ENCODE measurements at places on chromosomes 11 and 22.

GRCh38 chr11:112037527-112037926, 12.3 kb downstream of the DLAT start:
- DNase-seq: no peak

DNA sequence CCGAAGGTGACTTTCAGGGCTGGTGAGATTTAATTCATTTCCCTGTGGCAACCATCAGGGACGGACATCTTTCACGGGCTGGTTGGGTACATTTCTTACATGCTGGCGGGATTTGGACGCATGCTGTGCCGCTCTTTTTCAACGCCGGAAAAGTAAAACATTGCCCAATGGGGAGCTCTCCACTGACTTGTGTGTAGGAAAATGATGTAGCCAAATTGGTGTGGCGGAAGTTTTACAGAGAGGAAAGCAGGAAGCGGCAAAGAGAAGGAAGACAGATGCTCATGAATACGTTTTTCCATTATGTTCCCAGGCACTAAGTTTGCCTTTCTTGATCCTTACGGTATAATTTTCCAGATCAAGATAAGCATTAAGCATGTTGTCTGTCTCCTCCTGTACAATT, 375.8 kb downstream of the NTM start:
- DNase-seq: no peak

DNA sequence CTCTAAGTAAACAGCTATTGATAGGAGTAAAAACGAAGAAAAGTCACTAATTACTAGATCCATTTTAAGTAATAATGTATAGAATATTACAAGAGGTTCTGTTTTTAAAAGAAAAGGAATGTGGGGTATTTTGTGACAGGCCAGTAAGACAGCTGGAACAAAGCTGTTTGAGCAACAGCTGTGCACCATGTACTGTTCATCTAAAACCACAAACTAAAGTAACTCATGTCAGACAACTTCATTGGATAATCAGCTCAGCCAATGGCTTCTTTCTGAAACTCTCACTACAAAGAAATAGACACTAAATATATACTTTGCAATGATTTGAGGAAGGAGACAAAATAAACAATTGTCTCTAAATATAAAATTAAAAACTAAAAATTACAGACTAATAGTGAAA, 16.1 kb downstream of the RRAS2 start:
- no peak for DNase-seq

DNA sequence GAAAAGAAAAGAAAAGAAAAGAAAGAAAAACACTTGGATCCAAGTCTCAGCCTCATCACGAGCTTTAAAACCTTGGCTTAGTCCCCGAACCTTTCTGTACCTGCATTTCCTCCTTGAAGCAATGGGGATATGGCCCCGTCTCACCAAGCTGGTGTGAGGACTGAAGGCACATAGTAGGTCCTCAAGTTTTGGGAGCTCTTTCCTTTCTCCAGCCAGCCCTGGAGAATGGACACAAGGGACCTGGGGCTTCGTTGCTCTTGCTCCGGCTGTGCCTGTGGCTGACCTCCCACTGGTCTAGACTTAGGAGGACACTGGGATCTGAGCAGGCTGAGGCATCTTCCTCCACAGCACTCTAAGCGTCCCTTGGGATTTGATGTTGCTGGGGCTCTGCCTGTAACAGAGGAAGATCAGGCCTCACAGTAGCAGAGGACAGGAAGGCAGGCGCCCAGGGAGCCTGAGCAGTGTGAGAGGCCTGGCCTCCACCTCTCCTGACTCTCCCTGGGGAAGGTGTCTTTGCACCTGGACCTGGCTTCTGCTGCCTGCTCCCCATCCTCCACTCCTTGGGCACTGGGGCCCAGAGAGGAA, 32.8 kb downstream of the KCNC1 start:
- no peak for DNase-seq

DNA sequence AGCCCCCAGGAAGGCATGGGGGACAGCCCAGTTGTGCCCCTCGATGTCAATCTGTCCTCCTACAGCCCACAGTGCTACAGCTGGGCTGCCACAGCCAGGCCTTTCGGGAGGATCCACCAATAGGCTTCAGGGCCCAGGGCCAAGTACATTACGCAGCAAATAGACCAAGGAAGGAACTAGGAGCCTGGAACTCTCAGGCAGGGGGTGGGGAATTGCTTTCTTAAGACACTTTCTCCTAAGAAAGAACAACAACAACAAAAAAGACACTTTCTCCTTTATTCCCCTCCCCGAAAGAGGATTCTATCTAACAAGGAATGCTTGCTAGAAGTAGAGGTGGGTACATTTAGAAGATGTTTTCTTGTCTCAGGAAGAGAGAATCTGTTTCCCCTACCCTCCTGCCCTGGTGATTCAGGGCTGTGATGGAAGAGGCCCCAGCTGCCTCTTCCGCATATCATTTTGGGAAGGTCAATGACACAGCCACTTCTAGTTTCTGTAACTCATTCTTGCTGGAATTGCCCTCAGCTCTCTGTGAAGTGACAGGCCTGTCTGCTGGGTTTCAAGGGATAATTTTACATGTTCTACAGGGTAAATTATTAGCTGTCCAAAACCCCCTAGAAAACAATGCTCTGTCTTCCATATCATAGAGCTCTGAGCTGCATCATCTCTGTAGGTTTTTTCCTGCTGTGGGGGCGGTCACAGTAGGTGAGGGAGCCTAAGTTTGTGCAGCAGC, 6.0 kb upstream of the MALAT1 start:
- DNase-seq: no peak

DNA sequence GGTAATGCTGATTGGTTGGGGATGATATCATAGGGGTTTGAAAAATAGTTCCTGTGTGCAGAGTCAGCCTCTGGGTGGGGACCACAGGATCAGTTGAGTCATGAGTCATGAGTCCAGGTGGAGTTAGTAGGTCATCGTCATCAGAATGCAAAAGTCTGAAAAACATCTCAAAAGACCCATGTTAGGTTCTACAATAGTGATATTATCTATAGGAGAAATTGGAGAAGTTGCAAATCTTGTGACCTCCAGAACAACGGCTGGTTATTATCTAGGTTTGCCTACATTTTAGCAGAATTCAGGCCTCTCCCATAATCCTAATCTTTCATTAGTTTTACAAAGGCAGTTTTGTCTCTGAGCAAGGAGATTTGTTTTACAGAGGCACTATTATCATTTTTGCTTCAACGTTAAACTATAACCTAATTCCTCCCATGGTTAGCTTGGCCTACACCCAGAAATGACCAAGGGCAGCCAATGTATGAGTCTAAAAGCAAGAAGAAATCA, 38.9 kb downstream of the MS4A2 start:
- no peak for DNase-seq

- no peak for DNase-seq
Measured at GRCh38 chr11:90134478-90135003, at the start of gene NAALAD2. Gene NAALAD2 (plus strand): TSS chr11:90134663. CDS start chr11:90134759, 96 bp downstream.

DNA sequence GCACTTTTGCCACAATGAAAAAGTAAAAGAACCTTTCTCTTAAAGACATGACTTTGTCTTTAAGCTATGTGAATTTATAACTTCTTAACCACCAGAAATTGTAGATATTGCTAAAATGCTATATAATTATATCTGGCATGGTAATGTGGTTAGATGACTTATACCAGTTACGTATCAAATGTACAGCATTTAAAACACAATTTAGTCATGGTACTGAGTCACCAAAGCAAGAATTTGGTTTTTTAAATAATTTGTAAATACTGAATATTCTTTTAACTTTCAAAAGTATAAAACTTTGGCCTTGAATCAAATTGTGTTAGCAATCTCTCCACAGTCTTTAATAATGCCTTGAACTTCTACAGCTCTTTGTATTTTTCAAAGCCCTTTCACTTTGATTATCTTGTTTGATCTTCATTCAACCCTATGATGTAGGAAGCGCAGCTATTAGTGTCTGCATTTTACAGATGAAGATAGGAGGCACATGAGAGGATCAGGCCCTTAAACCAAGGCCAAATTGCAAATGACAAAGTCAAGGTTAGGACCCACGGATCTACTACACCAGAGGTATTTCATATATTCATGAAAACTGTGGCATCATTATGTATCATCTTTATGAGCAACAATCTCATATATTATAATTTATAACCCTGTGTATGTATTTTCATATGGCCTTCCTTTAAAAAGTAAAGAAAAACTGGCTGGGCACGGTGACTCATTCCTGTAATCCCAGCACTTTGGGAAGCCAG, 4.4 kb upstream of the SYTL2 start:
- DNase-seq: no peak

GRCh38 chr11:12286606-12287005, 90.8 kb upstream of the PARVA start:
- no peak for DNase-seq

GRCh38 chr11:59833602-59834001, 11.7 kb downstream of the CBLIF start:
- DNase-seq: no peak

DNA sequence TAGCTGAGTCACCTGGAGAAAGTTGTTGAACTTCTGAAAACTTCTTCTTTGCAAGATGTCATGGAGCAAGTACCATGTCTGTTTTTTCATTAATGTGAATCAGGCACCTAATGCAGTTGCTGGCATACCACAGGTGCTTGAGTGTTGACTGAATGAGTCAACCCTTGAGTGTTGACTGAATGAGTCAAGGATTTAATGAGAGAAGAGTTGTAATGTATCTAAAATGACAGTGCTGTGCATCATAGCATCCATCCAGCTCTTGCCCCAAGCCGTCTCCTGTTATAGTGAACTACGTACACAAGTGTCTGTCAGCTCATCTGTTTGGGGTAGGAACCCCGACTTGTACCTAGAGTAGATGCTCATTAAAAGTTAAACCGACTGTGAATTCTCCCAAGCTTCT, 93.1 kb downstream of the CWC15 start:
- no peak for DNase-seq

Data from activated T-helper 1 cell treated with Interleukin-2 at 50 U/mL for 16 hours (primary cell).